ENCODE measurements at places on chromosomes 13 and 19.
A peak's percentile ranks its signal among the peaks of the same experiment; 100 is the strongest.

DNA sequence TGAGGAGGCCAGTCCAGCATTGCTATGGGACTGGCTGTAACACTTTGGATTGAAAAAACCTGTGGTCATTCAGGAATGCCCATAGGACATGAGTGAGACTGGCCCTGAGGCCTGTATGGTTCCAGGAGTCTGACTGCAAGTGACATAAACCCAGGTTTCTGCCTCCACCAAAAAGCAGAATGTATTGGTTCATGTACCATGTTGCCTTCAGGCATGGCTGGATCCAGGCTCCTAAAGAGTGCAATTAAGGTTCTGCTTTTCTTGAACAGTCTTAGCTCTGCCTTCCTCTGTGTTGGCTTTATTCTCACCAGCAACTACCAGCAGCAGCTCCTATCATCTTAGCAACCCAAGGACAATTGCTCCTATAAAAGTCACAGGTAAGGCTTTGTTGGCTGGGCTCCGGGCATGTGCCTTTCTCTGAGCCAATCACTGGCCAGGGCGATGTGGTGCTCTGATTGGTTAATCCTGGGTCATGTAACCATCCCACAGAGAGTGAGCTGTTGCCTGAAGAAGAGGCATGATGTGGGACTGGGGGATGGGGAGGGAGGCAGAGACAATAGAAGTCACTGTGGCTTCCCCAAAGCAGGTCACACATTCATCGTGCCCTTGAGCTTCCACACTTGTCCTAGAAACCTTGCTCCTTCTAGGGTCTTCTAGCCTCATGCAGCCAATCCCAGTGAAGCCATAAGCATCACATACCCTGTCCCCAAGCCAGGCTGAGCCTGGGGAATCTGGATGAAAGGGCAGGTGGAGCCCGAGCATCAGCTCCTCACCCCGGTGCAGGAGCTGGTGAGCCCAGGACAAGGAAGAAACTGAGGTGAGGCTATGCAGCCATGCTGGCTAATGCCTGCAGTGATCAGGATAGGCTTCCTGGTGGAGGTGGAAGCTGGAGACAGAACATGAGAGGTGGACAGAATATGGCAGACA lies 123.9 kb downstream of the URI1 start:
- no peak for DNase-seq

GRCh38 chr13:31081316-31081715 lies 80.4 kb downstream of the HSPH1 start:
- no peak for DNase-seq

DNA sequence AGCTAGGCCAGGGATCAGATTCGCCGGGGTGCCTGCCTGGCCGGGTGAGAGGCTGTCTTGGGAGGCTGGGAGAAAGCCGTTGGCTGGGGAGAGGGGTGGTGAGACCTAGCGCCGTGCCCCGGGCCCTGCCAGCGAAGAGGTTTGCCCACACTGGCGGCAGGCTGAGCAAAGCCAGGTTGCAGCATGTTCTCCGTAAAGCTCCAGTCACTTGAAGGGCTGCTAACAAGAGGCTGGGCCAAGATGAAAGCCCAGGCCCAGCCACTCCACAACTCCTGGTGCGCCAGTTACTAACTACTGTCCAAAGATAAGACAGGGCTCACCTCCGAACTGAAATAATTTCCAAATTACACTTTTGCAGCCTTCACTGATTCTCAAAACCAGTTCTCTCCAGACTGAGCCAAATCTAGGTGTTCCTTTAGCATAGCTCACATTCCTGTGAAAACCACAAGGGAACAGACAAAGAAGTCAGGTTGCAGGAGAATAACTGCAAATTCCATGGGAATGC lies 16.3 kb downstream of the ELAVL1 start:
- DNase-seq, result no peak

GRCh38 chr13:51192348-51192747 lies 29.9 kb upstream of the FAM124A start:
- DNase-seq, result no peak

- DNase-seq, result peak; percentile 83
Measured at GRCh38 chr13:80338781-80339562, 2.0 kb downstream of the SPRY2 start.

DNA sequence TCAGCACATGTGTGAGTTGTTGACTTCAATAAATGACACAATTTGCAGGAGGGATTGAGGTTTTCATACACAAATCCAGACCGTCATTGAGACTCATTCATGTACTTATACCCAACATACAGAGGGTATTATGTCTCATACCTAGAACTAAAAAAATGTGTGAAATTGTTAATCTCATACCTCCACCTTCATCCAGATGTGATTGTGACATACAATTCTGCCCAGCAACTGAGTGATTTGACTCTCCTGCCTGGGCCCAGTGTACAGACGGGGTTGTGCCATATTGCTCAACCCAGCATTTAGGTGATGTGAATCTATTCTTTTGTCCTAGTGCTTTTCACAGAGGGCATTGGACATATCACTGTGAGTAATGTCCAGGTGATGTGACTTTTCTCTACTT lies 12.6 kb upstream of the ZNF681 start:
- no peak for DNase-seq

DNA sequence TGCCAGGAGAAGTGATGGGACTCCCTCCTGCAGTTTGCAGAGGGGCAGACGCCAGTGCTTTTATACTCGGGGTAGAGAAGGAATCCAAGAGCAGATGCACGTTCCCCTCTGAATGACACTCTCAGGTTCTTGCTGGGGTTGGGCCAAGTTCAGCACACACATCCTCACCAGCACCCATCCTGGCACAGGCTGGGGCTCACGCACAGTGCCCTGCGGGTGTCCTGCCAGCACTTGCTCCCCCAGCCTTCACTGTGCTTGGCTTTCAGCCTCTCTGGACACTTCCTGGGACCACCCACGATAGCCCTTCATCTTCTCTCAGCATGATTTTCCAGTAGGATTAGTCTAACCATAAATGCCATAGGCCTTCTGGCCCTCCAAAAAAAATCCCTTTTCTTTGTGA lies 158.6 kb downstream of the ZNF536 start:
- no peak for DNase-seq

GRCh38 chr19:47075179-47075810 lies 26.9 kb upstream of the TMEM160 start:
- DNase-seq, result no peak

DNA sequence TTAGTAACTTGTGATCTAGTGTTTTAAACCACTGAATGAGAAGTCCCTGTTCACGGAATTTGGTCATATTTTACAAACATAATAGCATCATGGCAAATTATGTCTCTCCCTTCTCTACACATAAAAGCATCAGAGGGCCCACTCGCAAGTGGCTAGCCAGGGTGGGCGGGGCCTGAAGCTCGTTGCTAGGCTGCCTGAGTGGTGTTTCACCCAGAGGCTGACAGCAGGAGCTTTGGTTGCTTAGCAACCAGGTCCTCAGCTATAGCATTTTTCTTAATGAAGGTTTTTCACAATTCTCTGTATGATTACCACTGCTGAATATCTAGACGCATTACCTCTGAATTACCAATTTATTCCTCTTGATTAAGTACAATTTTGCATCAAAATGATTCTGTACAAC lies 126.5 kb downstream of the NALCN start:
- DNase-seq, result peak; percentile 29

- DNase-seq, result peak; percentile 30
Measured at GRCh38 chr19:41871573-41872383, 5.3 kb upstream of the CD79A start.

DNA sequence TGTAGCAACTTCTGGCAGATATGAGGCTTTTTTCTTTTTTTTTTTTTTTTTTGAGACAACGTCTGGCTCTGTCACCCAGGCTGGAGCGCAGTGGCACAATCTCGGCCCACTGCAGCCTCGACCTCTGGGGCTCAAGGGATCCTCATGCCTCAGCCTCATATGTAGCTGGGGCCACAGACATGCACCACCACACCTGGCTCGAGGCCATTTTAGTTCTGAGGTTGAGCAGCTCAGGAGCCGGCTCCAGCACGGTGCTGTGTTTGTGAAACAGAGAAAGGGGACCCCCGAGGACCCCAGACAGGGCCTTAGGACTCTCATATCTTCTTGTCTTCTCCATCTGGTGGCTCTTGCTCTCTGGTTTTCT lies 3.4 kb upstream of the FLT3LG start:
- no peak for DNase-seq

- peak; percentile 31 for DNase-seq
Measured at GRCh38 chr19:9295411-9295849, 14.2 kb downstream of the ZNF699 start.

DNA sequence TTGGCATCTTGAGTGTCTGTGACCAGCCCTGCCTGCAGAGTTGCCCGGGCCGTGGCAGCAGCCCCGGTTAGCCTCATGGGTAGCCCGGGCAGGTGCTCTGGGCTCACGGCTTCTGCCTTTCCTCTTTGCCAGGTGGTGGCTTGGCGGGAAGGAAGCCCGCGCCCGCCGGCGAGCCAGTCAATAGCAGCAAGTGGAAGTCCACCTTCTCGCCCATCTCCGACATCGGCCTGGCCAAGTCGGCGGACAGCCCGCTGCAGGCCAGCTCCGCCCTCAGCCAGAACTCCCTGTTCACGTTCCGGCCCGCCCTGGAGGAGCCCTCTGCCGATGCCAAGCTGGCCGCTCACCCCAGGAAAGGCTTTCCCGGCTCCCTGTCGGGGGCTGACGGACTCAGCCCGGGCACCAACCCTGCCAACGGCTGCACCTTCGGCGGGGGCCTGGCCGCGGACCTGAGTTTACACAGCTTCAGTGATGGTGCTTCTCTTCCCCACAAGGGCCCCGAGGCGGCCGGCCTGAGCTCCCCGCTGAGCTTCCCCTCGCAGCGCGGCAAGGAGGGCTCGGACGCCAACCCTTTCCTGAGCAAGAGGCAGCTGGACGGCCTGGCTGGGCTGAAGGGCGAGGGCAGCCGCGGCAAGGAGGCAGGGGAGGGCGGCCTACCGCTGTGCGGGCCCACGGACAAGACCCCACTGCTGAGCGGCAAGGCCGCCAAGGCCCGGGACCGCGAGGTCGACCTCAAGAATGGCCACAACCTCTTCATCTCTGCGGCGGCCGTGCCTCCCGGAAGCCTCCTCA lies 9.9 kb downstream of the PLEKHJ1 start:
- no peak for DNase-seq

DNA sequence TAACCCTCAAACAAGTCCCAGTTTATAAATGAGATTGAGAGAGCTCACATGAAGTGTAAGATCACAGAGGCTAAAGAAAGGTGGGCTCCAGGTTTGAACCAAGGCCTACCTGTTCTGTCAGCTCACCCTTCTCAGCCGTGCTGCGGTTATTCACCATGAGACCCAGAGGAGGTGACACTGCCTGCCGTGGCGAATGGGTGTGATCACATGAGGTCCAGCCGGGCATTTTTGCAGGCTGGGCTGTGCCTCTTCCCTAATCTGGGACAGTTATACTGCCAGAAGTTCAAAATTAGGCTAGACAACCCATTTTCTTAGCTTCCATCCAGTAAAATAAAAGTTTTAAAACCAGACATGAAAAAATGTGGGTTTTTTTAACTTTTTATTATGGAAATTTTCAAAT lies 146.8 kb downstream of the FOXO1 start:
- no peak for DNase-seq

DNA sequence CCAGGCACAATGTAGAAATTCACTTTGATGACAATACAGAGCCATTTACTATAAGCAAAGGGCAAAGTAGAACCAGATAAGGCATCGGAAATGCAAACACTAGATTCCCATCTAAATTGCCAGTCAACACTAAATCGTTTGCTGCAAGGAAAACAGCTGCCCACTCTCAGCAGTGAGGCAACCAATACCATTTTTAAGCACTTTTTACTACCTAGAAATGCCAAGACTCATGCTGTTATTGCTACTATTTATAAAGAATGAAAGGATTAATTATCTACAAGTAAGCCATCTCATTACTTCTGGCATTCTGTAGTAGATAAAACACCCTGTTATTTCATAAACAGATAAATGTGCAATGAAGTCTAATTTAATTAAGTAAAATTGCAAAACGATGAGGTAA lies 422.0 kb downstream of the FGF14 start:
- no peak for DNase-seq

Data from EL (cell line).